ENCODE measurements at places on chromosomes 7 and 10.

GRCh38 chr10:100568912-100569311 lies 33.2 kb downstream of the HIF1AN start:
- no peak for DNase-seq

DNA sequence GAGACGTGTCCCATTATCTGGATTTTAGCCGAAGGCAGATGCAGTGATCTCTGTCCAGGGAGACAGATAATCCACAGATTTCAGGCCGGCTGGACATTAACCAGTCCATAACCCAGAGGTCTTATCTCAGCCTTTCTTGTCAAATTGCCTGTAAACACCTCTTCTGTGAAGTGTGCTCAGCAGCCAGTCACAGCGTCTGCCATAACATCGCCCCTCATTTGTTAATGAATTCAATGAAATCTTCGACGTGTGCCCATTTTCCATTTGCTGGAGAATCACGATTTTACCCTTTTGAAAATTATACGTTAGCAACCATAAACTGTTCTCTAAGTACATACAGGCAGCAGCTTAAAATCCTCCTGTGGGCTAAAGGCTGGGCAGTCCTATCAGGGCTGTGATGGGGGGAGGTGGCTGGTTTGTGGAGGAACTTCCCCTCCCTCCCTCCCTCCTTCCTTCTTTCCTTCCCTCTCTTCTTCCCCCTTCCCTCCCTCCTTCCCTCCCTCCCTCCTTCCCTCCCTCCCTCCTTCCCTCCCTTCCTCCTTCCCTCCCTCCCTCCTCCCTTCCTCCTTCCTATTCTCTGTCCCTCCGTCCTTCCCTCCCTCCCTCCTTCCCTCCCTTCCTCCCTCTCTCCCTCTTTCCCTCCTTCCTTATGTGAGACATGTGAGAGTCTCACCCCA lies 26.6 kb upstream of the FAM20C start:
- DNase-seq, result no peak

GRCh38 chr10:60932756-60933155 lies 11.2 kb downstream of the RHOBTB1 start:
- DNase-seq, result no peak

- DNase-seq, result no peak
Measured at GRCh38 chr7:138656952-138657351, 44.2 kb downstream of the SVOPL start.

DNA sequence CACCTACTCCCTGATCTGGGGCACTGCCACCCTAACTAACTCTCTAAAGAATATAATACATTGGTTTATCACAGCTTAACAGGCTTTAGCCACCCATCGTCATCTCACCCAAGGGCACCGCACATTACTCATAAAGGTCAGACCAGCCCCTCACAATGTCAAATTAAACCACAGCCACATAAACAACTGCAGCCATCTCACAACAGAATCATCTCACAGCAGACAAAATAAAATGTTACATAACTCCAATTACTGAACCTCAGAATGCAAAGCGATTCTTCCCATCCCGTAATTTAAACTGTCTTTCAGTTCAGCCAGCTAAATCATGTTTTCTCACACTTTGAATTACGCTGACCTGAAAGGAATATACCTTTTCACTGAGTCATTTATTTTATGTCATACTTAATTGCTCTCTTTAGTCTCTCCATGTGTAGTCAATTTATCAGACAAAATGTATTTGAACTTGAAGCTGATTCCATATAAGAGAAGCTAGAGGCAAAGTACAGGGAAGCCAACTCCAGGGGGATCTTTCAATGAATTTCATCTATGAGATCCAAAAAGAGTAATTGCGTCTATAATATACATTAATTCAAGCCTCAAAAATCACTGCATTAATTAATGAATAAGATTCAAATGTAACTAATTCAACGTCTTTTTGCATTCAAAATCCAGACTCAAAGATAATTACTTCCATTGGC lies 96.9 kb upstream of the NEBL start:
- no peak for DNase-seq

DNA sequence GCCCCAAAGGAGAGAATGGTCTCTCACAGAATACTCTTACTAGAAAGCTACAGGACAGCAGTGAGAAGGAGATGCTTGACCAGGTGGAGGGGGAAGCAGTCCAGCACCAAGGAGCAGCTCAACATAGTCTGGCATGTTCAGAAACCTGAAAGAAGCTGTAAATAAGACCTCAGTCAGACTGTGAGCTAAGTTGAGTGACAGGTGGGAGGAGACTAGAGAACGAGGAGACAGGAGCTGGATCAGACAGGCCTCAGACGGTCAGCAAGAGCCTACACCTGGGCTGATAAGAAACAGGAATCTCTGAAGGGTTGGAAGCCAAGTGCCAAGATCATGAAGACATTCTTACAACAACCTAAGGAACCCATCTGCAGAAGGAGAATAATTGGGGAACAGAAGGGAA lies 54.5 kb downstream of the ELMO1 start:
- DNase-seq, result no peak

All from stromal cell of bone marrow (primary cell).